ENCODE measurements at places on chromosomes 11 and 22.

GRCh38 chr11:126469311-126469710, 113.8 kb downstream of the ST3GAL4 start:
- no peak for DNase-seq

- DNase-seq, result no peak
Measured at GRCh38 chr11:83097429-83098075, 25.9 kb upstream of the RAB30 start.

- no peak for DNase-seq
Measured at GRCh38 chr11:69878927-69879728, 59.9 kb upstream of the FGF3 start.

DNA sequence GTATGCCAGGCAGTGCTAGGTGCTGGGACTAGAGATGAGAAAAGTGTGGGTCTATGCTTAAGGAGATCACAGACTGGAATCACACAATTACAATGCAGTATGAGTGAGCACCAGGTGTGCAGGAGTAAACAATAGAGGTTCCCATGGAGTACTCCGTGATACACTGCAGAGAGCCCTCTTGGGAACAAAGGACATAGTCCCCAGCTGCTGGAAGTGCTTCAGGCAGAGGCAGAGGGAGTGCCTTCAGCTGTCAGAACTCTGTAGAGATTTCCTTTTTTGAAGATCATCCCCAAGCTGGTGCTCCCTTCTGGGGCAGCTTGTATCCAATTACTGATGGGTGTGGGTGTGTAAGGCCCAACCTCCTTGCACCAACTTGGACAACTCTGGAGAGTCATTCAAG, 143.5 kb upstream of the PLET1 start:
- no peak for DNase-seq

DNA sequence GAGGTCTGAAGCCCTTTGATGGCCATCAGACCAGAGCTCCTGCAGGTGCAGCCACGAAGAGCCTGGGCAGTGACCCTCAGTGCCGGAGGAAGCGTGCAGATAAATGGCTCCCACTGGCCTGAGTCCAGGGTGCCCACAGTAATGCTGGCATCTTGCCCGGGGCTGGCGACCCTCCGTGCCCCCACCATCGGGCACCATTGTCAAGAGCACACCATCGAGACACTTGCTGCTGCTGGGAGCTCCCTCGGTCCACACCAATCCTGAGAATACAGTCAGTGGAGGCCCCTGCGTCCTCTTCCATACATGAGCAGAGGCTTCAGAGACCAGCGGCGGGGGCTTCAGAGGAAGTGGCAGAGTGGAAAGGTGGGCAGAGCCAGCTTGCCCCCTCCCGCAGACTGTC, 1448.3 kb downstream of the BRD1 start:
- DNase-seq, result no peak

- DNase-seq, result no peak
Measured at GRCh38 chr22:43855431-43855830, 6.9 kb downstream of the SULT4A1 start.

DNA sequence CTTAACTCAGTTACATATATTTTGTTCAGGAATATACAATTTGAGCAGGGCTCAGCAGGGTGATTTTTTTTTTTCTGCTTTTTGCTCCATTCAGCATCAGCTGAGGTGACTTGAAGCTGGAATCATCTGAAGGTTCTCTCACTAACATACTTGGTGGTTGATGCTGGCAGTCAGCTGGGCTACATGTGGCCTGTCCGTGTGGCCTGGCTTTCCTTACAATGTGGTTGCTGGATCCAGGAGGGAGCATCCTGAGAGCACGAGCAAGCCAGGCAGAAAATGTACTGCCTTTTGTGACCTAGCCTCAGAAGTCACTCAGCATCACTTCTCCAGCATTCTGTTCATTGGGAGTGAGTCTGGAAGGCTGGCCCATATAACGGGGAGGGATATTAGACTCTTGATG, 151.6 kb upstream of the E2F8 start:
- no peak for DNase-seq

DNA sequence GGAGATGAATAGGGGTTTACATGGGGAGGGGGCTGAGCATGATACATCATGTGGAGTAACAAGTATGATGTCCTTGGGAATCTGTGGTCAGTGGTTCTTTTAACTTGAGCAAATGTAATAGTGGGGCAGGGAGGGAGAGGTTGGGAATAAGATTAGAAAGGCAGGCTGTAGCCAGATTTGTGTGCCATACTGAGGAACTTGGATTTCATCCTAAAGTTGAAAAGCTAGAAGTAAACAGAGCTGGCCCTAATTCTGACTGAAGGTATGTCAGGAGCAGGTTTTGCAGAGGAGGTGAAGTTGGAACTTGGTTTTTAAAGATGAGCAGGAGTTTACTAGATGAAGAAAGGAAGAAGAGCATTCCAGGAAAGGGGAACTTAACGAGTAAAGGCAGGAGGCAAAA, 108.3 kb upstream of the RRM1 start:
- no peak for DNase-seq

DNA sequence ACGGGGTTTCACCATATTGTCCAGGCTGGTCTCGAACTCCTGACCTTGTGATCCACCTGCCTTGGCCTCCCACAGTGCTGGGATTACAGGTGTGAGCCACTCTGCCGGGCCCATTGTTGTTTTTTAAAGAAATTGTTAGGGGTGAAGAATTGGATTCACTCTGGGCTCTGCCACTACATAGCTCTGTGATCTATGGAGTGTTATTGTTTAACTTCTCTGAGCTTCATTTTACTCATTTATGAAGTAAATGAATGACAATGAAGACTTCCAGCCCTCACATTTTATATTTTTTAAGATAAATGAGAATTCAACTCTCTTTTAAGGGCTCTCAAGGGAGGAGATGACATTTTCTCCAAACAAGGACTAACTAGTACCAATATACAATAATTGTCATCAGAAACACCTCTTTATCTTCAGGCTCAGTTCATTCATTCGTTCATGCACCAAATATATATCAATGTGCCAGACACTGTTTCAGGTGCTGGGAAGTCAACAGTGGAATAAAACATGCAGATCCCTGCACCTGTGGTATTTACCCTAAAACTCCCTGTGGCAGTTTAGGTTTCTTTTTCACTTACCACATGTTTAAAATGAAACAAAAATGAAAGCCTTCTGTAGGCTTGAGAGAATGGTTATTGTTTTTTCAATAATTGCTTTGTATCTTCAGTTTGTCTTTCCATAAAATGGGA, 23.5 kb upstream of the GRAMD1B start:
- DNase-seq, result no peak

DNA sequence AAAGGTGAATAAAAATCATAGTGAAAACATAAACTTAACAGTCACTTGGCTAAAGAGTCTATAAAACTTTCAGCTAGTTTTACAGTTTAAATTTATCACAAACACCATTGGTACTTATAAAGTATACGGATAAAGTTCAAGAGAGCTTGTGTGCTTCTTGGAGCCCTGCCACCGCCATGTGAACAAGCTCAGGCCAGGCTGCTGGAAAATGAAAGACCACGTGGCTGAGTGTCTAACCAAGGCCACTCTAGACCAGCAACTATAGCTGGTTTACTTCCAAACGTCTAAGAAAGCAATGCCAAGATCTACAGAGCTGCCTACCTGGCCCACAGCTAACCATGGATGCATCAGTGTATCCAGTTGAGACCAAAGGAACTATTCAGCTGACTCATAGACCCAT, 66.3 kb upstream of the API5 start:
- no peak for DNase-seq

GRCh38 chr11:61513143-61513765, 4.7 kb downstream of the LRRC10B start:
- no peak for DNase-seq

GRCh38 chr11:2301631-2302305, at the start of the genes C11orf21 and TSPAN32:
Gene C11orf21 (minus strand): TSS chr11:2301918. CDS start chr11:2301808, 110 bp downstream.
Gene TSPAN32 (plus strand): TSS chr11:2302013. CDS start chr11:2302150, 137 bp downstream.
- DNase-seq, result peak; percentile 17

- no peak for DNase-seq
Measured at GRCh38 chr22:32880893-32881596, 79.5 kb downstream of the TIMP3 start.

GRCh38 chr11:131470216-131470925, 100.0 kb downstream of the NTM start:
- DNase-seq, result no peak

- no peak for DNase-seq
Measured at GRCh38 chr11:119055901-119056300, 1.1 kb downstream of the HYOU1 start.

DNA sequence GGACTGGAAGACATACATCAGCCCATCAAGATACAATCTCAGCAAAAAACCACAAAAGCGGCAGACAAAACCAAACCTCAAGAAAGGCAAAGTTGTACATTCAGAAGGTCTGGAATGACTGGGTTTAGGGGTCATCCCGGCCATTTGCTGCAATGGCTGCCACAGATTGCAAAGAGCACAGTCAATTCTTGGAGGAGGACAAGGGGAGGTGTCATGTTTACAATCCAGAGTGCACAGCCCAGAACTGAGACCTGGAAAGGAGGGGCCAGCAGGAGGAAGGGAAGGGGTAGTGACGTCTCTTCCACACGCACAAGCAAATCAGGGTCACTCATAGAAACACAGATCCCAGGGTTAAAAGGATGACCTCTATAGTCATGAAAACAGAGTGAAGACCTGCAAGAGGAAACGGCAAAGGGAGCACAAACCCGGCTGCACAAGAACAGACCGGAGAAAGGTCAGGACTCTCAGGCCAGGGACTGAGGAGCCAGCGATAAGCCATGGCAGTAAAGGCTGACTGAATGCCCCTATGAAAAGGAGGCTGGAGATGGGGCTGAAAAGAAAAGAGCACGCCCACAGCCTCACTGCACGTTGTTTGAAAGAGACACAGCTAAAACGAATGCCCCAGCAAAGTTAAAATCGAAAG, 18.2 kb upstream of the MUC5AC start:
- DNase-seq, result no peak

- no peak for DNase-seq
Measured at GRCh38 chr22:39178206-39179111, 26.0 kb upstream of the CBX7 start.

- DNase-seq, result no peak
Measured at GRCh38 chr11:44445500-44446365, 119.7 kb upstream of the CD82 start.

DNA sequence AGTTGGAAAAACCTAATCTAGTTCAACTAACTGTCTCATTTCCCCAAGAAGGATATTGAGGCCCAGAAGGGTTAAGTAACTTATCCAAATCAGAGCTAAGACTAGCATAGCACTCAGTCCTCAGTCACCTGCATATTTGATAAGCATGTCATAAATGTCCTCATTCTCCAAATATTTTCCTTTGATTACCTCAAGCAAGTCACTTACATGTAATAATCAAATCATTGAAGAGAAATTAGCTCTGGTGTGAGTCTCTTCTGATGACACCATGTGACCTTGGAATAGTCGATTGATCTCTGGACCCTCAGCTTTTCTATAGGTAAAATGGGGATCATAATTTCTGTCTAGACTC, 48.8 kb upstream of the PICALM start:
- DNase-seq, result no peak

GRCh38 chr11:35675901-35676610, 13.5 kb downstream of the TRIM44 start:
- no peak for DNase-seq

DNA sequence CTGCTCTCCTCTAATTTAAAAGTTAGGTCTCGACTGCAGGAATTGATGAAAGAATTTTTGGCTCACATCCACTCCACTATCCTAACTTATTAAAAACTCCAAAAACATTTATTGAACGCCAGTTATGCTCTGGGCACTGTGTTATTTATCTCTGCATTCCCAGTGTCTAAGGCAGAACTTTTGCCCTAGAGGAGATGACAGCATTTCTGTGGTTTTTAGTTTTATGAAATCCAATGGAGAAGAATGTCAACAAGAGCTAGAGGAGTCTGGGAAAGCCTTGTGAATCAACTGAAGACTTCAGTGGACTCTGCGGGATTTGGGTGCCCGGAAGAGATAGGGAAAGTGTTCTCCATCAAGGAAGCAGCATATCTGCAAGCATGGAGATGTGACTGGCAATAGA, 217.0 kb upstream of the PGR start:
- no peak for DNase-seq

DNA sequence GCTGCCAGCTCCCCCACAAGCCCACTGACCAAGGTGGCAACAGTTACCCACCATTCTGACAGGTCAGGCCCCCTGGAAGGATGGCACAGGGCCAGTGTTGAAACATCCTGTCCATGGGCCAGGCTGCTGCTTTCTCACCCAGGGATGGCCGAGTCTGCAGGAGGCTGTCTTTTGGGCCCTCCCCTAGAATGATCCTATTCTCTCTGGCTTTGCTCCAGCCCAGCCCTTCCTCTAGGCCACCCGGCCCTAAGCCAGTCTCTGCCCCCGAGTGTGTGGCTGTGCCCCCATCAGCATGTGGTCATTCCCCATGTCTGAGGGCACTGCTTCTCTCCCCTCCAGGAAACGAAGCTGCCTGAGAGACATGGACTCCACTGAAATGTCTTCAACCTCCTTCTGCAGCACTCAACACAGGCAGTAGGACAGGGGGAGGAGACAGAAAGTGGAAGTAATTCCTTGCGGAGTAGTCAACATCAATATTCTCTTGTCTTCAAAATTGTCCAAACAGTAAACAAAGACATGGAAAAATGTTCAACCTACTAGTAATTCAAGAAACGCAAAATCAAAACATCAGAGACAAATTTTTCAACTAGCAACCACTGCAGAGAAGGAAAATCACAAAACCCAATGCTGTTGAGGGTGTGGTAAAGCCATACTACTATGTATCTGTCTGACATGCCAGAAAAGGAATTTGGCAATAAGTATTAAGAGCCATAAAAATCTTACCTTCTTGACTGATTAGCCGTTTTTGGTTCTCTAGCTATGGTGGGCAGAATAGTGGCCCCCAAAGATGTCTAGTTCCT, 5.1 kb upstream of the SCARF2 start:
- DNase-seq, result no peak

- DNase-seq, result no peak
Measured at GRCh38 chr11:60367009-60367408, 11.3 kb upstream of the MS4A7 start.

GRCh38 chr22:17121233-17122195, at the start of gene TMEM121B:
Gene TMEM121B (minus strand): TSS chr22:17121360. CDS start chr22:17121127, 233 bp downstream.
- DNase-seq, result peak; percentile 74

- DNase-seq, result no peak
Measured at GRCh38 chr11:30652801-30653200, 66.6 kb upstream of the MPPED2 start.

- DNase-seq, result no peak
Measured at GRCh38 chr22:42837556-42837955, 19.5 kb downstream of the ARFGAP3 start.

DNA sequence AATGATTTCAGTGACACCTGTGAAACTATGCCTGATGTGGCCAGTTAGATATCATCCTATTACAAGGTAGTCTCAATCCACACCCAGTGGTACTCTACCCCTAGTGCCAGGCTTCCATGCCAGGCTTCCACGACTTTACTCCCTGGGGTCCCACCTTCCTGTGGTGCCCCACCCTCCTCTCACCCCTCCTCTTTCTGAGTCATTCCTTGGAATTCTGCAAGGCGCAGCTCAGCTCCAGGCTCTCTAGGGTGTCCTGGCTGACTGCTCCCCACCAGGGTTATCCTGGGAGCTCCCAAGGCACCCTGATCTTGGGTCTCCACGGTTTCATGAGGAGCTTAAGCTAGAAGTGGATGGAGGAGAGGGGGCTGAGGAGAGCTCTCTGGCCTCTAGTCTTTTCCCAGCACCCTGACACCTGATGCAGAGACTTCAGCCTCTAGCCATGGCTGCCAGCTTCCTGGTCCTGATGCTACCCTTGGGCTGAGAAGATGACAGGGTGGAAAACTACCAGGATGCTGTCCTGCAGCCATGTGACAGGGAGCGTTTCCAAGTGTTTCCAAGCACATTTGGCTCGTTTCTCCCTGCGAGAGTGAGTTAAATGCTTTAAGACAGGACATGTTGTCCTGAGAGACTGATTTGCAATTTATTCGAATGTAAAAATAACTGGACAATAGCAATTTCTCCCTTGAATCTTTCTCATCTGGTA, 1461.2 kb downstream of the TBC1D22A start:
- DNase-seq, result no peak

- no peak for DNase-seq
Measured at GRCh38 chr22:22371031-22371541, 126.5 kb downstream of the VPREB1 start.
